ENCODE measurements at places on chromosomes 5 and 9.

DNA sequence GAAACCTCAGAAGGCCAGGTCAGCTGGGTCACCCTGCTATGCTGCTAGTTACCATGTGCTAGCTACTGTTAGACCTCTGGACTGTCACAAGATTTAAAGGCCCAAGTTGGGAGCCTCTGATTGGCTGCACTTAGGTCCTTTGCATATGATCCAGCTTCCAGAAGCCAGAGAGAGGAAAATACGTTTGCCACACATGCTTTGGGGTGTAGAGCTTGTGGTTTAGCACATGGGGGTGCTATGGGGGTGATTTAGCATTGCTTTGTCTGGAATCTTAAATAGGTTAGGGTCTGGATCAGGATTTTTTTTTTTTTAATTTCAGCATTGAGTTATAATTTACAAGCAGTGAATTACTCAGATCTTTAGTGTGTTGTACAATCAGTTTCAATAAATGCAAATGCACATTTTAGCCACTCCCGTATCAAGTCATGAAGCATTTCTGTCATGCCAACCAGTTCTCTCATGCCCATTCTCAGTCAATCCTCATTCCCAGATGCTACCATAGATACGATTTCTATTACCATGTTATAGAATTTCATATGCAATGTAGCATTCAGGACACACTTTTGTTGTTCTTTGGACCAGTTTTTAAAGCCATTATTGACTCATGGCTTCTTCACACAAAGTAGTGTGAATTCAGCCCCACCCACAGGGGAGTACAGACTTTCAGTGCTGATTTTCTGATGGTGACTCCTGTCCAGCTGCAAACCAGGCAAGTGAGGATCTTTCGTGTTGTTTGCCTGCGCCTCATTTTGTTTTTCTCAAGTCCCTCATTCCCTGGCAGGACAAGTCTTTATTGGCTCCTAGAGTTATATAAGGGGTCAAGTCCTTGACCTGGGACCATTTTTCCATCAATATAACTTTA, 250.4 kb downstream of the LRRC70 start:
- no peak for DNase-seq

DNA sequence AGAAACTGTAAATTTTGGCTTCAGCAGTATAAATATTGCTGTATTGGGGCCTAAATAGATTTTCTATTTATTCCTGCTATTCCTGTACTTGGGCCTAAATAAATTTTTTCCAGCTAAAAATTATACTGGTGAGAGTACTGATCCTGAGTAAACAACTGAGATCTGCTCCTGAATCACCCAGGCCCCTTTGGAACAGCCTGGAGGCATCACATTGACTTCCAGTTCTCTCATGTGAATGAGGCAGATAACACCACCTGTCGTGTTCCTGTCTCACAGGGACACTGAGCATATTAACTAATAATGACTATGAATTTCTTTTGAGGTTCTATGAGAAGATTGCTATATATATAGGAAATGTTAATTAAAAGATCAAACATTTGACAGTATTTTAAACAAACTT, 119.5 kb upstream of the PLCXD3 start:
- DNase-seq, result no peak

DNA sequence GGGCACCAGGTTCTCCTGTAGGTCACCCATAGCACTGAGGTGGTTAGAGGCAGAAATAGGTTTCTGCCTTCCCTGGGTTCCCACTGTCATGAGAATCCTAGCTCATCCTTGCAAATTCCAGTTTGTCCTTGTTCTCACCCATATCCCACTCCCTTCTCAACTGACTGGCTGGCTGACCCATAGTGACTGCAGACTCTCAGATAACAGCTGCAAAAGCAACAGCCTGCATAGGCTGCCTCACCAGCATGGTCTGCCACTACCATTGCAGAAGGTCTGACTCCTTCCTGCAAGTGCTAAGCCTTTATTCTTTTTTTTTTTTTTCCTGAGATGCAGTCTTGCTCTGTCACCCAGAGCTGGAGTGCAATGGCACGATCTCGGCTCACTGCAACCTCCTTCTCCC, 194.0 kb downstream of the SEMA6A start:
- DNase-seq, result no peak

GRCh38 chr9:7185612-7186011, 427.8 kb downstream of the KDM4C start:
- no peak for DNase-seq

DNA sequence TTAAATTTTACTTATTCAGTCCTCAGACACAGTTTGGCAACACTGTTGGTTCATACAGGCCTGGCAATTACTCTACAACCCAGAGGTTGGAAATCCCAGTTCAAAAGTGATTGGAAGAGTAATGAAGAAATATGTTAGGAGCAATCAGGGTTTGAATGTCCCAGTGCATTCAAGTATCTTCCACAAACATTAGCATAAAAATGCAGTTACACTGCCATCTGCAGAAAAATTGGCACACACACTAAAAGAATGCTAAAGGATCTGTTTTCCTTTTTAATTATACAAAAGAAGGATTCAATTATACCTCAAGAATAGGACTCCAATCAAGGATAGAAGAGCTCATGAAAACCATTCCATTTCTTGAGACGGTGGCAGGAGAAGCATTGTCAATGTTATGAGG, 130.2 kb downstream of the DNAH5 start:
- no peak for DNase-seq

Data from activated CD4-positive, CD25-positive, alpha-beta regulatory T cell (primary cell).